Motor neuron (in vitro differentiated cells): ENCODE measurements at places on chromosomes 5 and 9. TPM values are rescaled to one million over a fixed set of nuclear protein-coding genes. Genes with fewer than 3 reads are reported as not detected.

HABP4 gene
- 14.4 and 14.9 TPM in 2 replicates for total RNA-seq

DNA sequence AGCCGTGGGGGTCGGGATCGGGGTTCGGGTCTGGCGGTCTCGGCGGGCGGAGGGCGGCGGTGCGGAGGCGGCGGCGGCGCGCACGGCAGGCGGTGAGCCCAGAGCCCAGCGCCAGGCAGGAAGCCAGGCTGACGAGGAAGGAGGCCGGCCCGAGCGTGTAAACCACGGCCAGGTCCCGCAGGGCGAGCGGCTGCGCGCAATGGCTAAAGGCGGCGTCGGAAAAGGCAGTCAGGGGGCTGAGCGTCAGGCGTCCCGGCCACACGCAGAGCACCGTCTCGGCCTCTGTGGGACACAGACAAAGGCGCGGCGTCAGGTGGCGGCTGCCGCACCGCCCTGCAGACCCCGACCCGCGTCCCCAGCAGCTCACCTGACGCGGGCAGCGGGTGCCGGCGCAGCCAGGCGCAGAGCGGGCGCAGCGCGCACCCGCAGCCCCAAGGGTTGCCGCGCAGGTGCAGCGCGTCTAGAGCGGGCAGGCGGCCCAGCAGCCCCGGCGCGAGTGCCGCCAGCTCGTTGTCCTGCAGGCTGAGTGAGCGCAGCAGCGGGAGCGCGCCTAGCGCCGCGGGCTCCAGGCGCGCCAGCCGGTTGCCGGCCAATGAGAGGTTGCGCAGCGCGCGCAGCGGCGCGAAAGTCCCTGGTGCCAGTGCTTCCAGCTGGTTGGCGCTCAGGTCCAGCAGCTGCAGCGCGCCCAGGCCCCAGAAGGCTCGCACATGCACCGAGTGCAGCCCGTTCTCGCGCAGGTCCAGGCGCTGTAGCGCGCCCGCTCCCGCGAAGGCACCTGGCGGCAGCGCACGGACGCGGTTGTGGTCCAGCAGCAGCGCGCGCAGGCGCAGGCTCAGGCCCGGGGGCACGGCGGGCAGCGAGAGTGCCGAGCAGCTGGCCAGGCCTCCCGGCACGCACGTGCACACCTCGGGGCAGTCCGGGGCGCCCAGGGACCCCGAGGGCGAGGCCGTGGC lies 671 bp downstream of the LRRC26 start:
- ATAC-seq: peak; percentile 54

KLHL3 gene
- 2.4 and 5.8 TPM in 2 replicates for total RNA-seq

DNA sequence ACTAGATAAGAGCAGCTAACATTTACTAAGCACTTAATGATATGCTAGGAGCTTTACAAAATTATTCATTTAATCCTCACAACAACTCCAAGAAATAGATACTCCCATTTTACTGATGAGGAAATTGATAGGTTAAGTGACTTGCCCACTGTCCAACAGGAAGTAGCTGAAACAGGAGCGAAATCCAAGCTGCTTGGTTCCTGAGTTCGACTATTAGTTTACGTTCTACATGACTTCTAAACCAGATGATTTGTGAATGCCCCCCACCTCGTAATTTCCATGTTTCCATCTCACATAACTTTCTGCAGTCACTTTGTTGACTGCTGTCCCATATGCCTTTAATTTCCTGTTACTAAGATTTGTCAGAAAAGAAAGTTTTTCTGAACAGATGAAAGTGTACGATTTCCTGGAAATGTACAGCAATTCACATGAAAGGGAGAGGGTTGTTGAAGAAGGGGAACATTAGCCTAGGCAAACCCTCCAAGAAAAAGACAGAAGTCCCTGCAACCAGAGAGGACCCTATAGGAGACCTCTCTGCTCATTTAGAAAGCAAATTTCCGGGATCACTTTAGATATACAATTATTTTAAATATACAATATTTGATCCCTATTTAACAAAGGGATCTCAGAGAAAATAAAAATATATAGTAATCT lies 279.1 kb upstream of the EFNA5 start:
- no peak for ATAC-seq

- no peak for ATAC-seq
Measured at GRCh38 chr9:3896576-3896975, 370.8 kb upstream of the RFX3 start.

DNA sequence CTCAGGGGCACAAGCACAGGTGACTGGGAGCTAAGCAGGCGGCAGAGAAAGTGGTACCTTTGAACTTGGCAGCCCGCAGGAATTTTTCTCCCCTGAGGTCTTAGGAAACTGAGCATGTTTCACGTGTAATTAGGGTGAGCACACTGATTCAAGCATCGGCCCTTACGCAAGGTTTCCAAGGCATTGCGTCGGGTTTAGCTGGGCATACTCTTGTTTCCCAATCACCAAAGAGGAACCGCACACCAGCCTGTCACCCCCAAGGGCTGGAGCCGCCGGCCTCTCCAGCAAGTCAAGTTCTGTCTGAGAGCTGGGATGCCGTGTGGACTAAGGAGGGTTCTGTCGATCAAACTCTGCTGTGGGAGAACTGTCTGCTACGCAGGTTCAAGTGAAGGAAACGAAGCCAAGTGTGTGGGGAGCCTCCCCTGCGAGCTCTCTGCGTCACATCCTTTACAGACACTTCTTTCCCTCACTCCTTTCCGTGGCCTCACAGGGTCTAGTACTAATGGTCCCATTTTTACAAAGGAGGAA lies 53.0 kb downstream of the ERGIC1 start:
- no peak for ATAC-seq

DNA sequence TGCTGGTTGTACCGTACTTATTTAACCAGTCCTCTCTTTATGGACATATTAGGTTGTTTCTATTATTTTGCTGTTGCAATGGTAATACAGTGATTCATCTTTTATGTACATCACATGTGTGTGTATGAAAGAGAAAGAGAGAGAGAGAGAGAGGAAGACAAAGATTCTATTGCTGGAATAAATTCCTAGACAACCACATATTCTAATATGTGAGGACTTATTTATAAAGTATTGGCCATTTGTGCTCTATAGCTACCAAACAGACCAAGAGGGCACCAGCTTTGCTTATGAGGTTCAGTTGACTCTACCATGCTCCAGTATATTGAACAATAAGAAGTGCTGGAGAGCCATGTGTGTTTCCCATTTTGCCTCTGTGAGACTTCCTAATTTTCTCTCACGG lies 513.5 kb downstream of the DMAC1 start:
- ATAC-seq: no peak

SPEF2 gene
- total RNA-seq: 31.7 and 38.5 TPM in 2 replicates

GRCh38 chr9:133886563-133887501 lies 105.3 kb downstream of the VAV2 start:
- no peak for ATAC-seq

ERP44 gene
- 14.6 and 17.2 TPM in 2 replicates for total RNA-seq

GRCh38 chr9:124468061-124468740 lies 17.9 kb downstream of the ADGRD2 start:
- no peak for ATAC-seq

SYK gene
- 0.43 and 0.67 TPM in 2 replicates for total RNA-seq

MYORG gene
- total RNA-seq: 0.31 and 0.32 TPM in 2 replicates

DNA sequence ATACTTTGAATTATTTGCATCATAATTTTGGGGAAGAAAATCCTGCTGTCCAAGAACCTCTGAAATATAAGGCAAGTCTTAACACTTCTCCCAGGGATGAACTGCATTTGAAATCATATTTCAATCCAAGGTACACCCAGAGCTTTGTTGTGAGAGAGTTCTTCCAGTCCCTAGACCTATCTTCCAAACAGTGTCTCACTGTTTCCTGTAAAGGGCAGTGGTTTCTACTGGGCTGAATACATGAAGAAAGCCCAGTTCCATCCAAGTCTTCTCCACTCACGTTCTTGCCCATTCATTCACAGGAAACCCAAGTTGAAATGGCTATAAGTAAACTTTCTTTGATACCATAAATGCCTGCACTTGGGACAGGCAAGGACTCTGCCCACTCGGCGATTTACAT lies 108.3 kb upstream of the LHFPL2 start:
- no peak for ATAC-seq
